Left forelimb (tissue), 1 donor: ENCODE measurements at places on chromosomes 4 and X.

DNA sequence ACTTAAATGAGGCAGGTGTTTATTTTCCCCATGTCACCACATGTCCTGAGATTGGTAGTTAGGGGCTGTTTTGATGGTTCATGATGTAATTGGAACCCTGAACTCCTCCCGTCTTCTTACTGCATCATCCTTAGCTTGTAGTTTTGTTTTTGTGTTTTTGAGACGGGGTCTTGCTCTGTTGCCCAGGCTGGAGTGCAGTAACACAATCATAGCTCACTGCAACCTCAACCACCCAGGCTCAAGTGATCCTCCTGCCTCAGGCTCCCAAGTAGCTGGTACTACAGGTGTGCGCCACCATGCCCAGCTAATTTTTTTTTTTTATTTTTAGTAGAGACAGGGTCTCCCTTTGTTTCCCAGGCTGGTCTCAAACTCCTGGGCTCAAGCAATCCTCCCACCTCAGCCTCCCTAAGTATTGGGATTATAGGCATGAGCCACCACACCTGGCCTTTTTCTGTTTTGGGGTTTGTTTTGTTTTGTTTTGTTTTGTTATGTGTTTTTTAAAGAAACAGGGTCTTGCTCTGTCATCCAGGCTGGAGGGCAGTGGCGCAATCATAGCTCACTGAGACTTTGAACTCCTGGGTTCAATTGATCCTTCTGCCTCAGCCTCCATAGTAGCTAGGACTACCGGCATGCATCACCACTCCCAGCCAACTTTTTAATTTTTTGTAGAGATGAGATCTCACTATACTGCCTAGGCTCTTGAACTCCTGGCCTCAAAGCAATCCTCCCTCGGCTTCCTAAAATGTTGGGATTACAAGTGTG is 76.4 kb downstream of the SNX25 start:
- DNase-seq = no peak

GRCh38 chrX:142156567-142156966 is 48.5 kb downstream of the MAGEC2 start:
- DNase-seq = no peak

DNA sequence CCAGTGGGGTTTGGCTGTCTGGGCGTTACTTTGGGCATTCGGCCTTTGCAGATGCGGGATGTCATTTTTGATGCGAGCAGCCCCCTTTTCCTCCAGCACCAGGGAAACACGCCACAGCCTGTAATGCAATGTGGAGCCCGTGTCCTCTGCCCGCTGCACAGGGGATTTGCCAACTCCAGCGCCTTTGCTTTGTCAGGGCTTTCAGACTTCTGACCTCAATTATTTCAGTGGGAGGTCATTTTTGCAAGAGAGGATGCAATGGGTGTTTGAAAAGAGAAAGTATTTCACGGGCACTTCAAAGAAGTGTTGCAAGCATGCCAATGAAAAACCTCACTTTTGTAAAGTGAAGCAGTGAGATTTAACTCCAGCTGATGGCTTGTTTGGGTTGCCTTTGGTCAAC is 11.5 kb downstream of the CLCN4 start:
- DNase-seq = no peak

GRCh38 chr4:5782829-5783476 is 72.0 kb downstream of the EVC start:
- peak; percentile 22 for DNase-seq

DNA sequence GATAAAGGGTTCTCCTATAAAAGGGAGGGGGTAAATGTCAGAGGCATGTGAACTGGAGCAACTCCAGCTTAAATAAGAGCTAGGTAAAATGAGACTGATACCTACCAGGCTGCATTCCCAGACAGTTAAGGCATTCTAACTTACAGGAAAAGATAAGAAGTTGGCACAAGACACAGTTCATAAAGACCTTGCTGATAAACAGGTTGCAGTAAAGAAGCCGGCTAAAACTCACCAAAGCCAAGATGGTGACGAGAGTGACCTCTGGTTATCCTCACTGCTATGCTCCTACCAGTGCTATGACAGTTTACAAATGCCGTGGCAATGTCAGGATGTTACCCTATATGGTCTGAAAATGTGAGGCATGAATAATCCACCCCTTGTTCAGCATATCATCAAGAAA is 13.1 kb upstream of the SULT1B1 start:
- no peak for DNase-seq

DNA sequence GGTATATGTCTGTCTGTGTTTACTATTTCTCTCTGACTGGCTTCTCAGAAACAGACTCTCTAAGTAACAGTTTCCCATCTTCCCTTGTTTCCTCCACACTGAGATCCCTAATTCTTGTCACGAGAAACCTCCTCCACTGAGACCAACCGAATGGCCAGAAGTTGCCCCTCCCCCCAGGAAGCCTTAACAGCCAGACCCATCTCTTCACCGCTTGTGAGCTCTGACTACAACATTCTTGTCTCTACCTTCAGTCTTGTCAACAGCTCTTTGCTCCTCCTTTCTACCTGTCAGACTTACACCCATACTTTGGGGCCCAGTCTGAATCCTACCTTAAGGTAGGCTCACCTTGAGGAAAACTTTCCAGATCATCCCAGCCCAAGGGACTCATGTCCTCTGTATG is 90.8 kb downstream of the NHSL2 start:
- DNase-seq = no peak

GRCh38 chr4:120105472-120105871 is 38.8 kb upstream of the MAD2L1 start:
- DNase-seq = no peak

DNA sequence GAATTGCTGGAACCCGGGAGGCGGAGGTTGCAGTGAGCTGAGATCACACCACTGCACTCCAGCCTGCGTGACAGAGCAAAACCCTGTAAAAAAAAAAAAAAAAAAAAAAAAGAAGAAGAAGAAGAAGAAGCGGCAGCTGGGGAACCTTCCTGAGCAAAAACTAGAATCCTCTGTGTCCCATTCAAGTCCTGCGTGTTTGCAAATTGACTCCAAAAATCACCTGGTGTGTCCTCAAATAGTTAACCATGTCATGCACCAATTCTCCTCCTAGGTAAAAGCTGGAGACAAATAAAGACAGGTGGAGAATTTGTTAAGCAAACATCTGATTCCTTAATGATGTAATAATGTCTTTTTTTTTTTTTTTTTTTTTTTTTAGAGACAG is 31.9 kb upstream of the ASMTL start:
- DNase-seq = no peak

- DNase-seq = no peak
Measured at GRCh38 chr4:15143551-15143950, 141.3 kb downstream of the CPEB2 start.

DNA sequence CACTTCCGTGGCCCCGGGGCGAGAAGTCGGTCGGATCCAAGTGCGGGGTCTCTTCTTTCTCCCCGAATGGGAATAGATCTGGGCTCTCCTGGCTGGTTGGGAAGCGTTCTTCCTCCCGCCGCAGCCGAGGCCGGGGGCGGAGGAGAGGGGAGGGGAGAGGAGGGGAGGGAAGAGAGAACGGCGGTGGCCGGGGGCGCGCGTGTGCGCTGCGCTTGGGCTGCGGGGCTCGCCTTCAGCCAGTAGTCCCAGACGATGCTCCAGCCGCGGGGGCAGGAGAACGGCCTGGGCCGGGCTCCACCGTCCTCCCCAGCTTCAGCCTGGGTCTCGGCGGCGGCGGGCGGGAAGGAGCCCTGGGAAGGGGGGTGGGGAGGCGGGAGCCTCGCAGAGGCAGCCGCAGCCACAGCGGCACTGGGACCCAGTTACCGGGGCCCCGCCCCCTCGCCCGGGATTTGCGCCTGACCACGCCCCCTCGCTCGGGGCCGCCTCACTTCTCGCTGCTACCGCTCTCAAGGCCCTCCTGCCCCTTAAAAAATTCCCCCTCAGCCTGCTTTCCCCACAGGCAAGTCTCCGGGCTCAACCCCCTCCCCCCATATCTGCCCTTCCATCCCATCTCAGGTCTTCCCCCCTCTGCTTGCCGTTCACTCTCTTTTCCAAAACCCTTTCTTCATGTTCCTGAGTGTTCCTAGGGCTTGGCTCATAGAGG is at the start of gene FGD1:
TSS of gene FGD1 (minus strand) at position 421 of the 703 bp plus-strand sequence. CDS start 802 bp downstream, outside the sequence.
- peak; percentile 84 for DNase-seq

- DNase-seq = no peak
Measured at GRCh38 chr4:138561276-138561880, 319.2 kb upstream of the SLC7A11 start.

DNA sequence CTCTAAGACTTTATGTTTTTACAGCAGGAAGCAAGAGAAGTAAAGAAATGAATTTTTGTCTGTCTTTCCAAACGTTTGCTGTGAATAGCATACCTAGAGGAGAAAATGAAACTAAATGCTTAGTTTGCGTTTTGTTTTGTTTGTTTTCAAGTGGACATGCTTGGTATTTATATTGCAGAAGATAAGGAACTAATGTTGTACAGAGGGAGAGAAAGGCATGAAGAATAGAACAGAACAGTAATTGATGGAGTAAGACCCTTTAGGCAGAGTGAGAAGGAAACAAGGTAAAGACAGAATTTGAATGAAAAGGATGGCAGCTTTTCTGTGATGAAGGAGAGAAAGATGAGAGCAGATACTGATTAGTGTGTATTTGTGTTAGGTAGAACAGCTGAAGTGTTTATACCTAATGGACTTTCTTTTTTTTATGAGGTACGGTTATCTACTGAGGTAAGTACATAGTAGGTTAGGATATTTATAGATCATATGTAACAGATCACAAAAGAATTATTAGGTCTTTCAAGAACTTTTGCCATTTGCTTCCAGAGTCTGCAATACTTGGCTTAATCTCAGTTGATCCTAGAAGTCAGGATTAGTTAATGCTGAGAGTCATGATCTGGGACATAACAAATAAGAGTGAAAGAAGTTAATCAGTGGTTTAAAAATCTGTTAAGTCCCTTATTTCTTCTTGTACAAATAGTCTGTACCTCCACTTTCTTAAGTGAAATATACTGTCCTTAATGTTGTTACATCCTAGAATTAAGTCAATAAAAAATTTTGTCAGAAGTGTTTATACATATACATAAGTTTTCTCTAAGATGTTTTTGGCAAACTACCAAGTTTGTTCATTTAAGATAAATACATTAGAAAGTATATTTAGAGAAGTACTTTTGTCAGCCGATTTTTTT is 36.8 kb downstream of the FABP2 start:
- no peak for DNase-seq

- DNase-seq = no peak
Measured at GRCh38 chr4:3335385-3335784, 42.6 kb downstream of the RGS12 start.

GRCh38 chr4:84495794-84496261 is 3.3 kb downstream of the NKX6-1 start:
- DNase-seq = no peak

- DNase-seq = no peak
Measured at GRCh38 chrX:18873189-18873791, 110.6 kb downstream of the PHKA2 start.

DNA sequence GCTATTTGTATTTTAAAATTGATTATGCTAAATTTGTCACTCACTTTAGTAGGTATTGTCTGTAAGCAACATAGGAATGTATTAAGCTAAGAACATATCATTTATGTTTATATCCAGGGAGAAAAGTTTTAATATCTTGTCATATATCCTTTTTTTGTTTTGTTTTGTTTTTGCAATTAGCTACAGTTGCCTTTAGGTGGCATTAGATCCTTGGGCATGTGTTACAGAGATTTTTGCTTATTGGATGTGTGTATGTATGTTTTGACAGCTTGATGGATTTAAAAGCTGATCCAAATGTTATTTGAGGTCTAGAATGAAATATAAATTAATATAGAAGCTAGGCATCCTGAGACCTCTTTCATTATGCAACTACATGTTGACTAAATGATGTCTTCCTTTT is 36.1 kb upstream of the OTUD4 start:
- DNase-seq = no peak

DNA sequence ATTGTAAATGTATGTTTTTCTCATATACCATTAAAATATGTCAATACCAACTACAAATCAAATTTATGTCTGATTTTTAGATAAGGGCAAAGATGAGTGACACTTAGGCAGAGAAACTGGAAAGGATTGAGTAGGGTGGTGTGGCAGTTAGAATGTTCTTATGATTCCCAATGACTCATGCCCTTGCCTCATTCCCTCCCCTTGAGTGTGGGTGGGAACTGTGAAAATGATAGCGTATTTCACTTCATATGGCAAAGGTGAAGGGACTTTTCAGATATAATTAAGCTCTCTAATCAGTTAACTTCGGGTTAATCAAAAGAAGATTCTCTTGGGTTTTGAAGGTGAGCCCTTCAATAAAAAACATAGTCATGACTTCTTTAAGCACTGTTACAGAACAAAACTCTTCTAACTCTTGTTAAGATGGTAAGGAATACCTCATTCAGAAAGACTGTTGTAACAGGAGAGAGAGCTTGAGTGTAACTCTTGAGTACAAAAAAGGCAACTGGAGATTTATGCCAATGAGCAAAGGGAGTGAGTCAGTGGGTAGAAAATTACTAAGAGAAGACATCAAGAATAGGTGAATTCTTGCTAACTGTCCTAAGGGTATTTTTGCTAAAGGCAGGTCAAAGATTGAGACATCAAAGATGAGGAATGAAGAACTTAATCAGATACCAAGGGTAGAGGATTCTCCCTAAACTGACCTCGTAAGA is 329.5 kb downstream of the KCTD8 start:
- DNase-seq = no peak

GRCh38 chr4:109195646-109196045 is 106.8 kb downstream of the COL25A1 start:
- DNase-seq = no peak

DNA sequence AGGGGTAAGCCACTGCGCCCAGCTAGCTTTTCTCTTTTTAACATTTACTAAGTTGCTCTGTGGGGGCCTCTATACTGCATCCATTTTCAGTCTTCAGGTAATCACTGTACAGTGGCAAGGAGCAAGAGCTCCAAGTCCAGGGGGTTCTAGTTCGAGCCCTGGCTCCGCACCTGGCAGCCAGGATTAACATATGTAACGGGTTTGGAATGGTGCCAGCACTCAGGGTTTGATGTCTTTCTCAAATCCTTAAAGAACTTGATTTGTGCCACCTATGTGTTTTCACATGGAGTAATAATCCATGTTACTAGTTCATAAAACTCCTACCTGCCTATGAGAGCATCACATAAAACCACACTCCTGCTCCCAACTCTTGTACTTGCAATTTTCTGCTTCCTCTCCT is 4.5 kb downstream of the GRPEL1 start:
- no peak for DNase-seq

GRCh38 chr4:165248102-165248501 is 40.7 kb downstream of the KLHL2 start:
- no peak for DNase-seq

GRCh38 chr4:78059938-78060337 is 2.8 kb downstream of the FRAS1 start:
- DNase-seq = no peak

GRCh38 chrX:19063030-19063429 is 59.2 kb downstream of the ADGRG2 start:
- no peak for DNase-seq

GRCh38 chr4:86831262-86832130 is 17.7 kb downstream of the SLC10A6 start:
- no peak for DNase-seq

DNA sequence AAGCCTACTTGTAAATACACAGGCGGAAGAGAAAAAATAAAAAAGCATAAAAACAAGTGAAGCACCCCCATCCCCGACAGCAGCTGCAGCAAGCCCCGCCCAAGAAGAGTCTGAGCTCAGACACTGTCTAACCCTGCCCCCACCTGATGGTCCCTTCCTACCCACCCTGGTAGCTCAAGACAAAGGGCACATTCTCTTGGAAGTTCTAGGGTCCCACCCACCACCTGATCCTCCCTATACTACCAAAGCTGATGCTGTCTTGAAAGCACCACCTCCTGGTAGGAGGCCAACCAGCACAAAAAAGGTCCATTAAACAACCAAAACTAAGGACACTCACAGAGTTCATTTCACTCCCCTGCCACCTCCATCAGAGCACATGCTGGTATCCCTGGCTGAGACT is 308.2 kb downstream of the KLHL13 start:
- no peak for DNase-seq

- DNase-seq = peak; percentile 79
Measured at GRCh38 chrX:18983666-18984380, at the start of gene PHKA2. Gene PHKA2, minus strand, starts transcription at chrX:18984114. Its CDS starts 182 bp downstream, at chrX:18983932.
